ENCODE measurements at places on chromosomes 13 and 19.
A peak's percentile ranks its signal among the peaks of the same experiment; 100 is the strongest.

- no peak for DNase-seq
Measured at GRCh38 chr19:17835182-17836006, 12.4 kb downstream of the JAK3 start.

DNA sequence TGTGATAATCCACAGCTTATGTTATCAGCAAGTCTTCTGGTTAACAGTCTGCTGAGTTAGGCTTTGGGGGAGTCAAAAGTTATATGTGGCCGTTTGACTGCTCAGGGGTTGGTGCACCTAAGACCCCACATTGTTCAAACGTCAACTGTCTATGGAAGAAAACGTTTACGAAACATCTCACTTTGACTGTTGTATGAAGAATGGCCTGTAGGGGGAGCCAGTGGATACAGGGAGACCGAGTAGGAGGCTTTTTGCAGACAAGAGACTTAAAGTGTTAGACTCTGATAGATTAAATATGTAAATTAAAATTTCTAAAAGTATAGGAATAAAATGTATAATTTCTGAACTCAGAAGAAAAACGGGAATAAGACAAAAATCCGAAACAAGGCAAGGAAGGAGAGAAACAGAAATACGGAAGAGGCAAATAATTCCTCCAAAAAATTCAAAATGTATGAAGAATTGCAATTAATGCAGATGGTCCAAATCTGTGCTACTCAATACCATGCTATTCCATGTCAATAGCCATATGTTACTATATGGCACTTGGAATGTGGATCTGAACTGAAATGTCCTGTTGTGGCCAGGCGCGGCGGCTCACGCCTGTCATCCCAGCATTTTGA is 37.8 kb downstream of the TNFSF14 start:
- peak; percentile 68 for DNase-seq

DNA sequence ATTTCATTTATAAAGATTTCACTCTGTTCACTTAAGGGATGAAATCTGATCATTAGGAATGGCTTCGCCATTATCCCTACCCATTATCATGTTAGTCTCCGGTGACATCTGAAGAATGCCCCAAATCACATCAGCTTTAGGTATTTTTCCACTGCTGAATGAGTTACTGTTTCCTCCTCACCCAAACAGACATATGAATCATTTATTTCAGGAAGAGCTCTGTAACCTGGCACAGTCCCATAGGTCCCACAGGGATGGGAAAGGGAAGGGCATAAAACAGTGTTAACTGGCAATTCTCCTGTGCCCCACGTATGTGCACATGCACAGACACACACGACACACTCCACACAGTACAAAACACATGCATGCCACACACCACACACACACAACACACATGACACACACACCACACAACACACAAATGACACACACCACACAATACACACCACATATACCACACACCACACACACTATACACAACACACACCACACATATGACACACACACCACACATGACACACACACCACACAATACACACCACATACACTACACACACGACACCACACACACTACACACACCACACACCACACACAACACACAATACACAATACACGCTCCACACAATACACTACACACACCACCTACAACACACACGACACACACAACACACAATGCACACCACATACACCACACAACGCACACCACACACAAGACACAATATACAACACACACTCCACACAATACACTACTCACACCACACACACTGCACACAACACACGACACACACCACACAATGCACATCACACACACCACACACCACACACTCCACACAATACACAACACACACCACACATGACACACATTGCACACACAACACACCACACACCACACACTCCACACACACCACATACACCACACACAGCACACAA is 15.4 kb downstream of the TMEM255B start:
- peak; percentile 37 for DNase-seq

- DNase-seq = no peak
Measured at GRCh38 chr19:8393871-8394250, 3.7 kb downstream of the RAB11B start.

DNA sequence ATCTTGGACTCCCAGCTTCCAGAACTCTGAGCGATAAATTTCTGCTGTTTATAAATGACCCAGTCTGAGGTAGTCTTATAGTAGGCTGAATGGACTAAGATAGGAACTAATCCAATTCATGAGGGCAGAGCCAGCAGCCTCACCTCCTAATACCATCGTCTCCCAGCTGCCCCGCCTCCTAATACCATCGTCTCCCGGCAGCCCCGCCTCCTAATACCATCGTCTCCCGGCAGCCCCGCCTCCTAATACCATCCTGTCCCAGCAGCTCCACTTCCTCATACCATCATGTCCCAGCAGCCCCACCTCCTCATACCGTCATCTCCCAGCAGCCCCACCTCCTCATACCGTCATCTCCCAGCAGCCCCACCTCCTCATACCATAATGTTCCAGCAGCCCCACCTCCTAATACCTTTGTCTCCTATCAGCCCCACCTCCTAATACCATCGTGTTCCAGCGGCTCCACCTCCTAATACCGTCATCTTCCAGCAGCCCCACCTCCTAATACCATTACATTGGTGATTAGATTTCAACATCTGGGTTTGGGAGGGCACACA is 2.4 kb upstream of the ARGLU1 start:
- peak; percentile 42 for DNase-seq

GRCh38 chr13:94153586-94153985 is 325.9 kb downstream of the DCT start:
- DNase-seq = no peak

DNA sequence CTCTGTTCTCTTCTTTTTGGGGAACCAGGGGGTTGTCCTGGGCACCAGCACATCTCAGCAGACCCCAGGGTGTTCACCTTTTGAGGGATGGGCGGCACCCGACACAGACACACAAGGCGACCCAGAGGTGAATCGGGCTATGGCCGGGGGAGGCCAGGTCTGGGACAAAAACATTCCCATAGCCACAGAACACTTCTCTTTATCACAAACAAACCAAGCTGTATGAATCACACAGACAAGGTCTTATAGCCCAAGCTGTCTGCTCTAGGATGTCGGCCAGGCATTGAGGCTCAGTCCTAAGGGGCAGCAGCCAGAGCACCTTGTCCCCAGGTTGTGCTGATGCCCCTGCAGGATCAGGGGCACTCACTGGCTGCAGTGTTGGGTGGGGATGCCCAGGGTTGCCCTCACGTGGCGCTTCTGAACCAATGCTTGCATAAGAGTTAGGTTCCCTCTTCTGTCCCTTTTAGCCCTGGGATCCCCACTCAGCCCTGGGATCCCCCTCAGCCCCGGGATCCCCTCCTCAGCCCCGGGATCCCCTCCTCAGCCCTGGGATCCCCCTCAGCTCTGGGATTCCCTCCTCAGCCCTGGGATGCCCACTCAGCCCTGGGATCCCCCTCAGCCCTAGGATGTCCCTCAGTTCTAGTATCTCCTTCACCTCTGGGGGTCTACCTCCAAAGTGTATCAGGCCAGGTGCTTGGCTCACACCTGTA is 26.9 kb downstream of the MAU2 start:
- DNase-seq = no peak

DNA sequence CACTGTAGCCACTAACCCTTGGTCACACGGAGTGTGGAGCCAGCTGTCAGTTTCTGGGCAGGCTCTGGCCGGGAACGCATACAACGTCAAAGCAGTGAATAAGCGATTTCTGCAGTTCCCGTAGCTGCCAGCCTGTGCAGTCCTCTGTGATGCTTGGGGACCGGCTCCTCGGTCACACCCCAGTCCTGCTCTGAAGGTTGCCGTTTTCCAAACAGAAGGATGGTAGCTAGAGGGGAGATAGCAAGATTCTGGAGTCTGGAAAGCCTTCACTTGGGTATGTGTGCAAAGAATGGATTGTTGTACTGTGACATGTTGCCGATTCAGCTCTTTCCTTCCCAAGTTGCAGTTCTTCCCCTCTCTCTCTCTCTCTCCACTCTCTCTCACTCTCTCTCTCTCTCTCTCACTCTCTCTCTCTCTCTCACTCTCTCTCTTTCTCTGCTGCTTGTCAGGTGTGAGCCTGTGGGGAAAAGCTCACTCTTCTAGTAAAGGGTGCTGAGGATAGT is 38.7 kb upstream of the C1QTNF9 start:
- DNase-seq = peak; percentile 21

- DNase-seq = no peak
Measured at GRCh38 chr19:54792814-54793213, 10.6 kb upstream of the KIR2DL4 start.

DNA sequence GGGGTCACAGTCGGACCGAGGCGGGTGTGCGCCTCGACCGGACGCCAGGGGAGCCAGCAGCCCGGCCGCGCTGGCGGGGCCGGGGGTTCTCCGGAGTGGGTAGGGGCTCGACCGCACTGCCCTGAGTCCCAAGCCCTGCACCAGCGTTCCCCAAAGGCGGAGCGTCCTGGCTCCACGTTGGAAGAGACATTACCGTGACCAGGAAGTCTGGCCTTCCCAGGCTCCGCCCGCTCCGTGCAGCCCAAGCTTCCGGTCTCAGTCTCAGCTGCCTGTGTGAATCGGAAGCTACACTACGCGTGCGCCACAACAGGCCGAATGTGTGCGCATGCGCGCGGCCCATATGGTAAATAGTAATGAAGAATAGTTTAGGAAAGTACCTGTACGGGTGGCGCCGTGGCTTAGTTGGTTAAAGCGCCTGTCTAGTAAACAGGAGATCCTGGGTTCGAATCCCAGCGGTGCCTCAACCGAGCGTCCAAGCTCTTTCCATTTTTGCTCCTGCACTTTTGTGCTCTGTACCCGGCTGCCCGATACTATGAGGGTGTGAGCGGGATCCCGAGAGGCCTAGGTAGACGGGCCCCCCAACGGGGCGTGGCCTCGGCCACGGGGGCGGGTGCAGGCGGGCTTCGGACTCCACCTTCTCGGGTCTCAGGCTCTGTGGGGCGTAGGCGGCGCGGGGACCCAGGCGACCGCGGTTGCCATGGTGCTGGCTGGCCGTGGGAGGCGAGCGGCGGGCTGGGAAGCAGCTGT is 17.3 kb upstream of the LRP3 start:
- peak; percentile 99 for DNase-seq

- no peak for DNase-seq
Measured at GRCh38 chr13:46293436-46293835, 81.7 kb downstream of the LRRC63 start.

DNA sequence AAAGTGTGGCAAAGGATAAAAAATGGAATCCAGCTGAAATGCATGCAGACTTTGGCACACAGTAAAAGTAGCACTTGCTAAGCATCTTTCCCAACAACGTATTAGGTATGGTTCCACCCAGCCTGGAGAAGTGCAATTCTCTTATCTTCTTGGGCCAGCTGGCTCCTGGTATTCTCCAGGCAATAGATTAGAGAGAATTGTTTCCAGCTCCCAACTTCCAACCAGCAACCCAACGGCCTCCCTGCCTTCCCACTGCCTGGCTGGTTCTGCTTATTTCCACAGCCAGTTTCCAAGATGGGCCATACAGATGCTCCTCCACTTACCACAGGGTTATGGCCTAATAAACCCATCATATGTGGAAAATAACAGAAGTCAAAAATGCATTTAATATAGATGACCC is 133.4 kb downstream of the OXGR1 start:
- no peak for DNase-seq

- DNase-seq = no peak
Measured at GRCh38 chr19:55246462-55247451, 12.1 kb downstream of the PPP6R1 start.

- peak; percentile 68 for DNase-seq
Measured at GRCh38 chr13:51731759-51732158, 72.2 kb downstream of the DHRS12 start.

DNA sequence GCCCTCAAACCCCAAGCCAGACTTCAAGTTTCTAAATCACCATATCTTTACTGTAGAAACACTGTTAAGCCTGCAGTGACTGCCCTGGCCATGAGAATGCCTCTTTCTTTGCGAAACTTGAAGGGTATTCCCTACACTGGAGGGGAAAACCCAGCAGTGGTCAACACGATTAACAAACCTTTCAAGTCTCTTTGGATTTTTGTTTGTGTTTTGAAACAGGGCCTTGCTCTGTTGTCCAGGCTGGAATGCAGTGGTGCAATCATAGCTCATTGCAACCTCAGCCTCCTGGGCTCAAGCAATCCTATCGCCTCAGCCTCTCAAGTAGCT is 17.4 kb upstream of the POMP start:
- DNase-seq = no peak

DNA sequence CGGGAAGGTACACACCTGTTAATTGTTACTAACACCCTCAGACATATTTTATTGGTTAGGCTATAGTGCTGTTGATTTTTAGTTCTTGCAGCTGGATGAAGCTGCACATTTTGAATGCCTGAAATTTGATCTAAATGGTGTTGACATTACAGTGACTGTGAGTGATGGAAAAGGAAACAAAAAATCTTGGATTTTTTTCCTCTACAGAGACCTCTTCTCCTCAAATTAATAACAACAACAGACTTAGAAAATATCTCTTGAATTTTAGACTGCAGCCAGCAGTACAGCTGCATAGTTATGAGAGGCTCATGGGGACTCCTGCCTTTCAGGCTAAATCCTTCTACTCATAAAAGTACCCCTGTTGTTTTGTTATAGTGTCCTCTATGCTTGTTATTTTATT is 500.5 kb upstream of the SPRY2 start:
- peak; percentile 1 for DNase-seq

- no peak for DNase-seq
Measured at GRCh38 chr19:556611-557382, 12.9 kb downstream of the GZMM start.

Data from fibroblast of skin of abdomen (primary cell).